ENCODE measurements at places on chromosomes 16 and 17.

- DNase-seq: no peak
Measured at GRCh38 chr16:75266738-75267630, 15.6 kb upstream of the BCAR1 start.

- no peak for DNase-seq
Measured at GRCh38 chr17:56038131-56038530, 115.1 kb upstream of the ANKFN1 start.

- DNase-seq: no peak
Measured at GRCh38 chr17:30415491-30415890, 36.8 kb downstream of the CPD start.

GRCh38 chr17:49519781-49520180 is 24.7 kb downstream of the NGFR start:
- DNase-seq: no peak

Data from AG20443 (cell line).